AG20443 (cell line): ENCODE measurements at places on chromosomes 6 and 20.
A peak's percentile ranks its signal among the peaks of the same experiment; 100 is the strongest.

GRCh38 chr6:66189915-66190314 is 482.9 kb upstream of the EYS start:
- no peak for DNase-seq

DNA sequence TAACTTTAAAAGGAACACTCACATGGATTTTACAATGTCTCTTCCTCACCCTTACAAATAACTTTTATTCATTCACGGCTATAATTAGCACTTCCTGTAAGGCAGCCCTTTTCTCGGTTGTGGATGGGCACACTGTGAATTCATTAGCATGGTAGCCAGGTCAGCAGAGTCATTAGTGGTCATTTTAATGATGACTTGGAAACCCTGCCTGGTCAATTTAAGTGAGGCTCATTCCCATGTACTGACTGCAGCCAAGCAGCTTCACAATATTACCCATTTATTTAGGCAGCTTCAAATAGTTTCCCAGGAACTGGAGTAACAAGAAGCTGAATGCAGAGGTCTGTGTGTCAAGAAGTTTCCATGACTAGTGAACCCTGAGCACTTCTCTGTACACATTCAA is 248.8 kb downstream of the KHDC1L start:
- DNase-seq: no peak

DNA sequence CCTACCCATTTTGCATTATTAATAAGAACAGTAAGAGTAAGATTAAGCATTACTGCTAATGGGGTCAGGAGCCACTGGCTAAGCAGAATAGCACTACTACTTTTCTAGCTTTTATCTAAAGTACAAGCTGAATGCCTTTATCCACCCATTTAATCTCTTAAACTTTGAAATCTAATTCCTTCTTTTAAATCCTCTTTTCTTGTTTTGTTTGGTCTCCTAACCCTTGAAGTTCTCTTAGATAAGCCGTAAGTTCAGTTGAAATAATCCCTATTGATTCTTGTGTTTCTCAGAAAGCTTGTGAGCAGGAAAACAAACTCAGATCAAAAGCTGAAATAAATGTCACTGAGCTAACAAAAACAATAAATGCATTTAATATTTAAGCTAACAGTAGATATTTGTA is 380.2 kb downstream of the TBC1D32 start:
- DNase-seq: no peak

GRCh38 chr6:43496370-43497128 is 13.6 kb downstream of the LRRC73 start:
- DNase-seq: peak; percentile 84

- peak; percentile 88 for DNase-seq
These were observed 4.9 kb downstream of the VSTM2L start for GRCh38 chr20:37907677-37908401.

- DNase-seq: no peak
These were observed 42.7 kb upstream of the EZR start for GRCh38 chr6:158861686-158862381.
